ENCODE measurements at places on chromosomes 4 and X. TPM values are rescaled to one million over a fixed set of nuclear protein-coding genes. Genes with fewer than 3 reads are reported as not detected.

Gene LNX1
- total RNA-seq: 4.7 TPM

Gene NKX6-1
- total RNA-seq: not detected

- no peak for DNase-seq
Observed at GRCh38 chr4:22162454-22162853, 213.9 kb upstream of the KCNIP4 start.

DNA sequence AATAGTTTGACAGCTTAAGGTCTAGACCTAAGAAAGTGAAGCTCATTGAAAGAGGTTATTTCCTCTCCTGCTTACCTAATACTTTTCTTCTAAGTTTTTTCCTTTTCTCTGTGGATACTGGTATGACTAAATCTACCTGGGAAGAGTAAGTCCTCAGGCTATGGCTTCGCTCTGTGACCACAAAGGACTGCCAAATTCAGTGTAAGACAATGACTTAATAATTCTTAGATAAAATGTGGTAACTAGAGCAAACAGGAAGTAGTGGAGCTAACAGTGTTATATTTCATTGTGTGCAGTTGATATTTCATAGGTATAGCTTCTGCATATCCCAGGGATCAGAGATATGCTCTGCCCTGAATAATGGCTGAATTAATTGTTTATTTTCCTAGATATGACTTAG lies 418.9 kb downstream of the CCSER1 start:
- no peak for DNase-seq

Gene MAGEA10
- total RNA-seq: not detected

Gene CT45A2
- not detected for total RNA-seq

Gene PPP1R3F
- 2.4 TPM for total RNA-seq

Gene CHIC1
- total RNA-seq: 0.79 TPM

DNA sequence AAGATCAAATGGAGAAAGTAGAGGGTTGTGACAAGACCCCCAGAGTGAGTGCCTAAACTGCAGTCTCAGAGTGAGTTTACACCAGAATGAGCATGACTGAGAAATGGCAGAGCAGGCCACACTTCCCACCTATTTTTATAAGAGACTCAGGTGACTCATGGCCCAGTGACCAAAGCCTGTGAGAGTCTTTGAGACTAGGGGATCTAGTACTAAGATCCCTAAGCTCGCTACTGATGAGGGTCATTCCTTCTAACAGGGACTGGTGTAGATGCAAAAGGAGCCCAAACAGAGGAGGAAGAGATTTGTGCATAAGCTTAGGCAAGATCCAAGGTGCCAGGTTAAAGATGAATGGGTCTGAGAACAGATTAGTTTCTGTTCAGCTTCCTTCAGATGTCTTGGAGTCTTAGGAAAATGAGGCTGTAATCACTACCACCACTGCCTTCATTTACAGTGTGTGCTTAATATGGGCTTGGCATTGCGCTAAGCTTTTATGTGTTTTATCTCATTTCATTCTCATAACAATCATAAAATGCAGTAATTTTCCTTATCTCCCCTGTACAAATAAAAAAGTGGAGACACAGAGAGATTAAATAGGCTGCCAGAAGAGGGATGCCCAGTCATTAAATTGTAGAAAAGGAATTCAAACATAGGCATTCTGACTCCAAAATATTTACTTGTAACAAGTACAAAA lies 62.8 kb downstream of the RWDD4 start:
- DNase-seq: no peak

Measured in right lobe of liver (tissue), 6 donors.